ENCODE measurements at places on chromosomes 13 and 19.

- DNase-seq: no peak
These were observed 486.5 kb downstream of the COG6 start for GRCh38 chr13:40141859-40142555.

DNA sequence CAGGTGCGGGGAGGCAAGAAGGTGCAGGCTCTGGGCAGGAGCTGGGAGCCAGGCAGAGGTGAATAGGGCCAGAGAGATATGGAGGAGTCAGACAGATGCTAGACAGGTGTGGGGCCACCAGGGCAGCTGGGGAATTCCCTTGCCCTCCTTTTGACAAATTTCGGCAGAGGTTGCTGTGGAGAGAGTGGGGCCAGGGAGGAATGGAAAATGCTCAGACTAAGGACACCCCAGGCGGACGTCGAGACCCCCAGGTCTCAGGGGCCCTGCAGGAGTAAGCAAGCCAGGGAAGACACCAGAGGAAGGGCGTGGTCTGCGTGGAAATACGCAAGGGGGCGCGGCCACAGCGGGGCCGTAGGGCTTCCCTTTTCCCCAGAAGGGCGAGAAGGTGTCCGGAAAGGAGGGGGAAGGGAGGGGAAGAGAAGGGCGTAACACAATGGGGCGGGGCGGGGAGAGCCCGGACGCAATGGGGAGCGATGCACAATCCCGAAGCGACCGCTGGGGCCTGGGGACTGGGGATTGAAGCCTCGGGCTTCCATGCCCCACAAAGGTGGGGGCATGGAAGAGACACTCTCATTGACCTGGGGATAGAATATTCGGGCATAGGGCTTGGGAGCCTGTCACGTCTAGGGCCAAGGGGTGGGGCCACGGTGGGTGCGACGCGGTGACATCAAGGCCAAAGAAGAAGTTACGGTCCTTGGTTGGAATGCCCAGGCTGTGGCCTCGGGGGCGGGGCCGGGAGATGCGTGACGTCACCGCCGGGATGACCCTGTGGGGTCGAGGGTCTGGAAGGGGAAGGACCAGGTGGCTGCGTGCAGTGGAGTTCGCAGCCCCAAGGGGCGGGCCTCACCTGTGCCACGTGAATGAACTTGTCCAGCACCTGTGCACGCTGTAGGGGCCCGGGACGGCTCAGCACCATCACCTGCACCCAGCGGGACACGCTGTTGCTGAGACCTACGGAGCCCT, 8.2 kb downstream of the RASGRP4 start:
- peak; percentile 59 for DNase-seq

GRCh38 chr19:30371161-30371836, 885 bp upstream of the ZNF536 start:
- DNase-seq: no peak

DNA sequence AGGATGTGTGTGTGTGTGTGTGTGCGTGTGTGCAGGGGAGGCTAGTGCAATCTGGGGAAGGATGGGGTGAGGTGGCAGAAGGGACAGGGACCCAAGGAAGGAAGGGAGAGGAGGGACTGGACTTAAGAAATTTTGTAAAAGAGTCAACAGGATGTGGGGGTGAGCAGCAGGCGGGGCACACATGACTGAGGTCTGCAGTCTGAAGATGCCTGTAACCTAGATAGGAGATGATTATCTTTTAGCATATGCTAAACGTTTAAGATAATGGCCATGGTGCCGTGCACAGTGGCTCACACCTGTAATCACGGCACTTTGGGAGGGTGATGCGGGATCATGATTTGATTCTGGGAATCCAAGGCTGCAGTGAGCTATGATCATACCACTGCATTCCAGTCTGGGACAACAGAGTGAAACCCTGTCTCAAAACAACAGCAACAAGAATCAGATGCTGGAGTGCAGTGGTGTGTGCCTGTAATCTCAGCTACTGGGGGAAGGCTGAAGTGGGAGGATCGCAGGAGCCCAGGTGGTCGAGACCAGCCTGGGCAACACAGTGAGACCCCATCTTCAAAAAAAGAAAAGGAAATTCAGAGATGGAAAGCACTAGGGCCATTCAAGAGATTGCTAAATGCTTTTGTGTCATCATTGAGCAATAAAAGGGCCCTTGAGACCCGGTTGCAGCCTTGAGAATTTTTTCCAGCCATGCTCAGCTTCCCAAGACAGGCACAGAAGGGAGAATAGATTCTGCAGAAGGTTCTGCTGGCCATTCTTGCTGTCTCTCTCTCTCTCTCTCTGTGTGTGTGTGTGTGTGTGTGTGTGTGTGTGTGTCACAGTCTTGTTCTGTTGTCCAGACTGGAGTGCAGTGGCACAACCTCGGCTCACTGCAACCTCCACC, 3.8 kb upstream of the ZNF414 start:
- DNase-seq: peak; percentile 45

DNA sequence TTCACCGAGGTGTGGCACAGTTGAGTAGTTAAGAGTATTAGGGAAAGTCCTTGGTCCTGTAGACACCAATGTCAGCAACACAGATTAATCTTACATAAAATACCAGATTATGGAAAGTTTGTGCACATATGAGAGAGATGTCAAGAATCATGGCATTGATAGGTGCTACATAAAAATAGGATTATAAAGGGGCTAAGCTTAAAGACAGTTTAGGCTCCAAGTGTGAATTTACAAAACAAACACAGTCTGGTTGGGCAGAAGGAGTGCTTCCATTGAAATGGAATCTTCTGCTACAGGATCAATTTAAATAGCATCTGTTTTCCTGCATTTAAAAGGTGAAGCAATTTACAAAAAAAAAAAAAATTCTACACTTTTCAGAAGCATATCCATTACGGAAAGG, 292.9 kb downstream of the DNAJC15 start:
- no peak for DNase-seq

DNA sequence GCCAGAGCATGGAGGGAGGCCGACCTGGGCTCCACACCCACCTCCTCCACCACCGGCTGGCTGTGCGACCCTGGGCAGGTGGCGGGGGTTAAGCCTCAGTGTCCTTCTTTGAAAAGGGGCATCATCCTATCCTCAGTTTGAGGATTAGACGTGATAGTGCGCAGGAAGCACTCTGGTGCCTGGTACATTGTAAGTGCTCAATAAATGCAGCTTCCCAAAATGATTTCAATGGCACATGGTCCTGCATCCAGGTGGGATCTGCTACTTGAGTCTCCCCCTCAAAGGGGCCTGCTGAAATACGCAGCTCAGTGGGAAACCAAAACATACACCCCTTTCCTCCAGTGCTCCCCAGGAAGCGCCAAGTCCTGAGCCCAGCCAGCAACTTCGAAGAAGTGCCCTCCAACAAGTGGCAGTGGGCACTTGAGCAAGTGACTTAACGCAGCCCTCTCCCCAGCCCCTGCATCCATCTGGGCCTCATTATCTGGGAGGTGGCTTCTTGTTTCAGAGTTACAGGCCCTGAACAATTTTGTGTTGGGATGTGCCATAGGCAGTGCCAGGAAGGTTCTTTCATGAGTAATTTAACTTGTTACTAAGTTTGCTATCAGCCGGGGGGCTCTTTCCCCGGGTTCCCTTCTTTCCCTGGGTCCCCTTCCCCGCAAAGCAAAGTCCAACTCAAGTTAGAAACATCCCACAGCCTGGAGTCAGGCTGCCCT, 17.9 kb downstream of the ACTN4 start:
- no peak for DNase-seq

GRCh38 chr13:38204556-38204955, 145.1 kb upstream of the UFM1 start:
- DNase-seq: no peak

Data from AG20443 (cell line).